ENCODE measurements at places on chromosomes 2 and 18. TPM values are rescaled to one million over a fixed set of nuclear protein-coding genes. Genes with fewer than 3 reads are reported as not detected.
A peak's percentile ranks its signal among the peaks of the same experiment; 100 is the strongest.

DNA sequence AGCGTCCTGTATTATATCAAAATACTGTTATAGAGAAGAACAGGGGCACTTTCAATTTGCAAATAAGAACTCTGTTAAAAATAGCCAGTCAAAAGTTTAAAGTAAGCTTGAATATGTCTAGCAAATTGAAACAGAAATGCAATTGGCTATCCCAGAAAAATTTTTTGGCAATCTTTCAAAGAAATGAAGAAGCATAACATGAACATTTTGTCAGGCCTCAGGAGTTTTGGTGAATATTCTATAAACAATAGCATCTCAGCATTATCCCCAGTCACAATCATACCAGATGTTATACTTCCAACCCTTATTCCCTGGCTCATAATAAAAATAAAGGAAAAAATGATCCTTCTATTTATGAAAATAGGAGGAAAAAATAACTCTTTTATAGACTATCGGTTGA, 252.4 kb downstream of the GRB14 start:
- peak; percentile 50 for DNase-seq

GKN2 gene
- not detected for total RNA-seq

GRCh38 chr2:159612255-159612901, 4.0 kb downstream of the BAZ2B start:
- peak; percentile 83 for DNase-seq

GPR39 gene
- 0.10 TPM for total RNA-seq

GRCh38 chr2:9333591-9334171, 89.6 kb downstream of the ITGB1BP1 start:
- peak; percentile 76 for DNase-seq

GRCh38 chr18:37438417-37439180, 127.0 kb downstream of the CELF4 start:
- no peak for DNase-seq

NHEJ1 gene
- total RNA-seq: 12.8 TPM

DNA sequence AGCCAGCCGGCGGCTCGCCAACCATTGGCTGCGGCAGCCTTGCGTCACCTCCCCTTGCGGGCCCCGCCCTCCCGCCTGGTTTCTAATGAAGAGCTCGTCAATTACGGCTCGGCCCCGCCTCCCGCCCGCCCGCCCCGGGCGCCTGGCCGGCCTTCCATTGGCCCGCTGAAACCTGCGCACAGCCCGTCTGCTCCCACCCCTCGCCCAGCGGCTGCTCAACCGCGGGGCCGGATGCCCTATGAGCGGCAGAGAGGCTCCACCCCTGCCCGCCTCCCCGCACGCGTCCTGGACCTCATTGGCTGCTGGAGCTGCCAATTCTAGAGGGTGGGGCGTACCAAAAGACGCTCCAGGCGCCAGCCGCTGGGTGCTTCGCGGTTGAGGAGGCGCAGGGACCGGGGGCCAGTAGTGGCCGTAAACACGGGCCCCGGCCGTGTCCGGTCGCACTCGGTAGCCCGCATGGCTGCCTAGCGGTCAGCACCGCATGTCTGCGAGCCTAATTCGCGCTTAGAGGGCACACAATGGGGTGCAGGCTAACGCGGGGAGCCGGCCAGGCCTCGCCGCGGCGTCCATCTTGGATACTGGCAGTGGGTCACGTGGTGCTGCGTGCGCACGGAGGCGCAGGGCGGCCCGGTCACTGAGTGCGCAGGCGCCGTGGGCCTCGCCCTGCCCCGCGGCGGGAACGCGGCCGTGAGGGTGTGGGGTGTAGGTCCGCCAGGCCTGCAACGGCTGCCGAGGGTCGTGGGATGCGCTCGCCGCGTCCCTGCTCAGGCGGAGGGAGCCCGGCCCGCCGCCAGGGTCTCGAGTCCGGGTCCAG, 454 bp upstream of the HDAC4 start:
- peak; percentile 99 for DNase-seq

MC2R gene
- total RNA-seq: not detected

DNA sequence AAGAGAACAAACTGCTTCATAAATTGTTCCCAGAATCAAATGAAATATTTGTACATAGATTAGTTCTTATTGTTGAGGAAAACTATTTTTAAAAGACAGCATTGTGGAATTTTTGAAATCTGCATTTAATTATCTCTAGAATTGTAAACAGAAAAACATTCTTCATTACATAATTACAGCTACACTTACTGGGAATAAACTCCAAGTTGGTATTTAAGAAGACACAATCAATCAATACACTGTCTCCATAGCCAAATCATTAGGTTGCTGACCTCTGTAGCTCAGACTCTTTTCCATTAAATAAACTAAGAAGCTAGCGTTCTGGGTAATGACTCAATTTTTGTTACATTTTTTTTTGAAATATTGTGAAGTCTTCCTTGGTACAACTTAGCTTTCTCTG, 70.2 kb upstream of the PIEZO2 start:
- no peak for DNase-seq

GRCh38 chr2:44433895-44434294, 72.1 kb downstream of the CAMKMT start:
- DNase-seq: peak; percentile 3

ATP6V1B1 gene
- total RNA-seq: 4.3 TPM

DOCK10 gene
- total RNA-seq: 13.8 TPM

ANO7 gene
- 0.10 TPM for total RNA-seq

DNA sequence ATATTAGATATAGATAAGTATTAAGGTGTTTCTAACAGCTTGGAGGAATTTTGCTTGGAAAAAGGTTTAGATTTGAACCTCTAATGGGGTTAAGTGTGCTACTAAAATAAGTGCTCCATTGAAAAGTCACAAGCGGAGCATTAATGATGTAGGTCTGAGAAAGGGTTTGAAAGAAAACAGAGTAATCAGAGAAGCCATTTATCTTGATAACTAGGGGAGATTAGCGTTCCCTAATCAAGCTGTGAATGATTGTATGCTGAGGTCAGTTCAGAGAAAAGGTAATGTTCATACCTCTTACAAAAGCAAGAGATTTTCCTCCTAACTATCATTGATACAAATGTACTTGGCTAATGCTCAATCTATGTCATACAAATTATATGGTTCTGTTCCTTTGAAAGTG, 1.5 kb downstream of the ARHGAP25 start:
- no peak for DNase-seq

DNA sequence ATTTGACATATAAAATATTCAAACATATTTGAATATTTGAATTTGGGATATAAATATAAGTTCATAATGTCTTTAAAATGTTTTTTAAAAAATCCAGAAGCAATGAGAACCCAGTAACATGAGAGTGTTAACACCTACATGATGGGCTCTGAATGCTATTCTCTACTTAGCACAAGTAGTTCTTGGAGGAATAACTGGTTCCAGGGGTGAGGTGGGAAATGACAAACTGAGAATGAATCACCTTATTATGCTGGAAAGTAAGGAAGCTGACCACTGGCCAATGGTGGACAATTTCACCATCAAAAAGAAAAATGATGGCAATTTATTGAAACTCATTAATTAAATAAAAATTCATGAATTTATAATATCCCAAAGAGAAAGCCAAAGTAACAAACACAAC, 79.6 kb upstream of the NABP1 start:
- no peak for DNase-seq

DNA sequence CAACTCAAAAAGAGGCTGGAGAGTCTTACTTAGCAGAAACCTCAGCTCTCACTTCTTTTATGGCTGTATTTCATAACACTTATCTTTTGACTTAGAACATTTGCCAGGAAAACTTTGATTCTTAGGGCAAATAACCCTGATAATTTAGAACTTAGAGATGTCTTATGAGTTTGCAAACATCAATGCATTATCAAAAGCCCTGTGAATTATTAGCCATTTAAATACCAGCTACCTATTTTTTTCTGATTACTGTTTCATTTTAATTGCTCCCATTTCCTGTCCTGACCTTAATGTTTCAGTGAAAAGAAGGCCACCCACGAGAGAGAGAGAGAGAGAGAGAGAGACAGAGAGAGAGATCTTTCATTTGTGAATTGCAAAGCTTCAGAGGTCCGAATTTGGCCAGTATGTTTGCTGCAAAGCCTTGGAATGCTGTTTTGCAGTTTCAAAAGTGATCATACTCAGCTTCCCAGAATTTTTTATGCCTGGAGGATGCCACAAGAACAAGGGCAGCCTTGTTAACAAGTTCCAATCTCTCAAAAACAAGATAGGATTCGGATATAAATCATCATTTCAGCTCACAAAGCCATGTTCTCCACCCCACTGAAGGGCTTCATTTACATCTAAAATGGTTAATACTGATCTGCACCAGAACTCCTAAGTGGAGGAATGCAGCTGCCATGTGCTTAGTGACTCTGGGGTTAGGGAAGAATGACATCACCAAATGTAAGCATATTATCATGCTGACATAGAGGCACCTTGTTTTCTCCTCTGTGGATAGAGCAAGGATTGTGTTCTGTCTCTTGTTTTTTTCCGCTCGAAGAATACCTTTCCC, 478.2 kb downstream of the ARHGAP15 start:
- DNase-seq: peak; percentile 87

GRCh38 chr2:6392966-6393365, 472.7 kb downstream of the CMPK2 start:
- DNase-seq: no peak

SCYGR4 gene
- total RNA-seq: not detected

DNA sequence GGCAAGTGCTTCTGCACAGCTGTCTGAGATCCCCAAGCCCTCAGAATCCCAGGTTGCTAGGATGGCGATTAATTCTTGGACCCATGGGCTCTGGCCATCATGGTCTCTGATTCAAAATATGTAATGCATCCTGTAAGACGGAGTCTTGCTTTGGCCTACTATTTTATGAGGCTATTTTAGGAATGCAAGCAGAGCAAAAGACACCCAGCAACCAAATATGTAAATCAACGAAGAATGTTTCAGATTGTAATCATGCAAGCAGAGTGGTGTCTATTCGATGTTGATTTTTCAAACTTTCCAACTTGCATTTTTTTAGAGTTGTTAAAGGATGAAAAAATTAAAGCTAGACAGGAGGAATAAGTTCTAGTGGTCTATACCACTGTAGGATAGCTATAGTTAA, 154.8 kb downstream of the COL6A3 start:
- no peak for DNase-seq

GRCh38 chr2:163198007-163198406, 359.4 kb upstream of the KCNH7 start:
- no peak for DNase-seq

DNA sequence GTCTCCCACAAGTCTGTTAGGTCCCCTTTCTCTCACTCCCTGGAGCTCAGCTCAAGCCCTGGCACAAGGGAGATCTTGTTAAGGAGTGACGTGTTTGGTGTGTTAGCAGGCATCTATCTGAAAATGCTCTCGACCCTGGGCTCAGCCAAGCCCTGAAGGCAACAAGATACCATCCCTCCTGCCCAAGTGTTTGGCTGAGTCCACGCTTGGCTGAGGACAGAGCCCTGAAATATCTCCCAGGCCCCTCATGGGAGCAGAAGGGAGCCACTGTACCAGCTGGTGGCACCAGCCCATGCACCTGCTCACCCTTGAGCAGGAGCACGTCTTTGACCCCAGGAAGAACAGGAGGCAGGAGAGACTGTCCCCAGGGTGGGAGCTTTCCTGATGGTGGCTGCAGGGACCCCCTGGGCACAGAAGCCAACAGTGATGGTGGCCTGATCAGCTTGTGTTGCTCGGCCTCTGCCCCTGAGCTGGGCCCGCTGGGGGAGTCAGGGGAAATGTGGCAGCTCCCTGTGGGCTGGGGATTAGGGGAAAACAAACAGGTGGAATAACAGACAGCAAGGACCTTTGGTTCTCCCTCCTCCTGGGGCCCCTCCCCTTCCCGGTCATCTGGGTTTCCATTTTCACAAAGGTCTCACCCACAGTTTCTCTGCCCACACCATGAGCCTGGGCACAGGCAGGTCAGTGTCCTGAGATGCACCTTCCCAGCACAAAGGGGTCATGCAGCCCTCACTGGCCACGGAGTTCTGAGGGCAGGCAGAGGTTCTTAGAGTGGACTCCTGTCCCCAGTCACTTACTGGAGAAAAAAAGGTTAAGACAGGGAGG, 91.6 kb downstream of the RHOB start:
- peak; percentile 77 for DNase-seq

CYBRD1 gene
- 122 TPM for total RNA-seq

DNA sequence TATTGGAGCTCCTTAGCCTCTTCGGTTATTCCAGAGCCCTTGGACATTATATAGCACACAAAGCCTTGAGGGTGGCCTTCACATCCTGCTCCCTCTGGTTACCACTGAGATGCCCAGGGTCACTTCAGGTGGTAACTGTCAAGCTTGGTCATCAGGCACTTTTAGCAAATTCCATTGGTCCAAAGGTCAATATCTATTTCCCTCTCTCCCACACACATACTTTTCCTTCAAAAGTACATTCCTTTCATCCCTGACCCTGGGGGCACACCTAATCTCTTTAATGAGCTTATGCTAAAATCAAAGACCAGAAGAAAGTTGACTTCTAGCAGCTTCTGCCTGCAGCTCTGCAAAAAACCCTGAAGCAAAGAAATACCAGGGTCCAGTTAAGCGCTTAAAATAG, 172.0 kb upstream of the NRP2 start:
- no peak for DNase-seq

GRCh38 chr2:46122318-46122976, 174.8 kb upstream of the EPAS1 start:
- DNase-seq: no peak

RAD51AP2 gene
- 0.10 TPM for total RNA-seq

FOXD4L1 gene
- total RNA-seq: not detected

SPP2 gene
- total RNA-seq: not detected

IL36G gene
- not detected for total RNA-seq

Data from tongue (tissue), 3 donors.